ENCODE measurements at places on chromosomes 7 and 10.

GRCh38 chr10:85598646-85599045 is 767.9 kb downstream of the GRID1 start:
- no peak for DNase-seq

DNA sequence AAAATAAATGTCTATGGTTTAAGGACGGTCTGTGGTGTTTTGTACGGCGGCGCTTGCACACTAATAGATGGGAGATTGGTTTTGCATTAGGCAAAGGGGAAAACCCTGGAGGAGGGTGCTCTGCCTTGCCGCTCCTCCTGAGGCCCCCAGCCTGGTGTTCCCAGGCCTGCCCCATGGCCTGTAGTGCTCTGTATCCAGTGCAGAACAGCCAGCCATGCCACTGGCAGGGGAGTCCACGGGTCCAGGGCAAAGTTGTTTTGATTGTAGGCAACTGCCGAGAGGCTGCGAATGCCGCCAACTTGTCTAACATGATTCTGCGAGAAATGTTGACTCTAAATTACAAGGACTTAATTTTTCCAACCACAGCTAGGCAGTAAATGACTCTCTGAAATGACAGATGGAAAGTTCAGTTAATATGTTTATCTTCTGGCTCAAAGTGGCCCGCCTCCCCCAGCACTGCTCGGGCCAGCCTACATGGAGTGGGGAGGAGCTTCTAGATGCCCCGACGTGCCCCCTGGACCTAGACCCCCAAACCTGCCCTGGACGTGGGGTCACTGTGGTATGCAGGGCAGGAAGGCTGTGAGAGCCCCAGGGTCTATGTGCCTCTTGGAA is 104.6 kb upstream of the GDF10 start:
- no peak for DNase-seq

DNA sequence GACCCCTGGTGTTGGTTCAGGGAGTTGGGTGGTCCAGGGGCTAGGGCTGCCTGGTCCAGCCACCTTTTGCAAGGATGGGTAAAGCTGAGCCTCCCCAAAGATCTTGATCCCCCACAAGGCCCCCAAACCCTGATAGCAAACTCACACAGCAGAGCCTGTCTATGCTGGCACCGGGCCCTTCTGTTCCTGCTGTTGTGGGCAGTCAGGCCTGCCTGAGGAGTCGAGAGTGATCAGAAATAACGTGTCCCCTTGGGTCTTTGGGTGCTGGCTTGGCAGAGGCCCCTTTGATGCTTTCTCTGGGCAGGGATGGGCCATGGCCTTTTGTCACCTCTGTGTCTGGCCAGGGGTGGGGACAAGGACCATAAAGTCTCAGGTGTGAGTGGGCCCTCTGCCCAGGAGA is 715 bp upstream of the MUC12 start:
- DNase-seq = no peak

GRCh38 chr10:87552248-87552929 is 47.7 kb downstream of the MINPP1 start:
- DNase-seq = peak; percentile 53

DNA sequence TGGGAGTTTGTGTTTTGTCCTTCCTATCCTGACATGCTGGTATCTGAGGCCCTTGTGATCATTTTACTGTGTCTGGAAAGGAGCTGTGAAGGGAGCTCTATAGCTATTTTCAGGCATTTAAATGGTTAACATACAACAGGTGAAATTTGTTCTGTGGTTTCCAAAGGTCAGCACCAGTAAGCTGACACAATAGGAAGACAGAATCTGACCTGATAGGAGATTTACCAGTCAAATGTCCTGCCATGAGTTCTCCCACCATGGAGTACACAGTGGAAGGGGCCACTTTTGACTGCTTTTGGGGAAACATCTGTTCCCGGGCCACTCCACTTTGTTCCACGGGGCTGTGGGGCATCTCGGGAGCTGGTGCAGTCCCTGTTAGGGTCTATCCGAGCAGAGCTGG is 17.6 kb downstream of the FKBP6 start:
- no peak for DNase-seq

GRCh38 chr10:109967739-109968088 is 40.1 kb upstream of the ADD3 start:
- no peak for DNase-seq

GRCh38 chr7:48048113-48048512 is 12.8 kb downstream of the C7orf57 start:
- DNase-seq = no peak

GRCh38 chr10:80454513-80455460 is 677 bp downstream of the TSPAN14 start:
- peak; percentile 42 for DNase-seq

- no peak for DNase-seq
Measured at GRCh38 chr7:27094304-27095049, 1.3 kb downstream of the HOXA1 start.

- no peak for DNase-seq
Measured at GRCh38 chr7:131879424-131879823, 323.0 kb upstream of the PODXL start.

- no peak for DNase-seq
Measured at GRCh38 chr7:38383281-38383680, 109.8 kb upstream of the TARP start.

DNA sequence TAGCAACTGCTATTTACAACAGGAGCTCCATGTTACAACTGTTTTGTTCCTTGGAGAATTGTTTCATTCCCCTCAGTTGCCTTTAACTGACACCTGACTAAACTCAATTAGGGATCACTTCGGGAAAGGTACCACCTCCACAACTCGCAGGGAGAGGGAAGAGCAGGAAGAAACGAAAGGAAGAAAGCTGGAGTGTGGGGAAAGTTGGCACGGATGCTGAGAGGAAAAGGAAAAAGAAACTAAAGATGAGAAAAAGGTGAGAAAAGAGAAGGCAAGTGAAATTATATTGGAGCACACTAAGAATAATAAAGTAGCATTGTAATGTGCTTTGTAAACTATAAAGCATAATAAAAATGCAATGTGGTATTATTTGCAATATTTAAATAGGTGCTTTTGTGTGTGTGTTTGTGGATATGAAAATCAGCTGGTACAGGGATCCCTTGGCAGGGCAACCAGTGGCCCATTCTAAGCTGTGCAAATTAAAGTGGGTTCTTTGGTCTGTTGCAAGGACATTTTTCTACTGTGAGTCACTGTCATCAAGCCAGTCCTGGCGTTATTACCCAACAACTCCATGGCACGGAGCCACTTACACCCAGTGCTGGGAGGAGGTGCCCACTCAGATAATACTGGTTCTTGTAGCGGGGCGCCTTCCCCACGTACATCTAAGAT is 45.9 kb downstream of the HIPK2 start:
- peak; percentile 83 for DNase-seq

DNA sequence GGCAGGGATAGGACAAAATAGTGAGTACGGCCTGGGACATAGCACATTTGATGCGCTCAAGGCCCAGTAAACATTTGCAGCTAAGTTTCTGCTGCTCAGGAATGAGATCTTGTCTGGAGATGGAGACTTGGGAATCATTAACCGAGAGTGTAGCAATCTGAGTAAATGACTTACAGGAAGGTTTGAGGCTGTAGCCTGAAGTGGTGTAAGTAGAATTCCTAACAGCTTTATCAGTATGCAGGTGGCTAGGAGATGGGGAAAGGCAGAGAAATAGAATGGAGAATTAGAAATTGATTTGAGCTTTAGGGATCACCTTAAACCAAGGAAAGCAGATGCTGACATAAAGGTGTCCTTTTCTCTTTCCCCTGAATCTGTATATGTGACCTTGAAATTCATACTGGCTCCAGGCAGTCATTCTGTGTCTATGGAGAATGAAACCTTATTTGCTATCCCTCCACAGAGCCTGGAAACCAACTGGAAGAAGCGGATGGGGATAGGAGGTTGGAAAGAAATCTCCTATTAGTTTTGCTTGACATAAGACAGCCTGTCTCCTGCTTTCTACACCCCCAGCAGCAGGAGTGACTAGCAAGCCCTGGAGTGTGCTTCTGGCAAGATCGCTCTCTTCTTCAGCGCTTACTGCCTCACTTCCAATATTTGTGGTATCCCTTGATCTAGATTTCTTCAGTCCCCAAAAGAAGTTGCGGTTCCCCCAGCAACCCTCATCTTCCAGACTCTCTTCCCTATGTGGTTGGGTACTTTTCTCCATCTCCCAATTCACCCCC is 6.4 kb upstream of the PON2 start:
- DNase-seq = peak; percentile 58

GRCh38 chr7:110007320-110008063 is 1083.4 kb upstream of the LRRN3 start:
- DNase-seq = no peak

GRCh38 chr10:77360835-77361234 is 276.8 kb downstream of the KCNMA1 start:
- DNase-seq = no peak

GRCh38 chr10:92052088-92052487 is 128.5 kb downstream of the BTAF1 start:
- no peak for DNase-seq

DNA sequence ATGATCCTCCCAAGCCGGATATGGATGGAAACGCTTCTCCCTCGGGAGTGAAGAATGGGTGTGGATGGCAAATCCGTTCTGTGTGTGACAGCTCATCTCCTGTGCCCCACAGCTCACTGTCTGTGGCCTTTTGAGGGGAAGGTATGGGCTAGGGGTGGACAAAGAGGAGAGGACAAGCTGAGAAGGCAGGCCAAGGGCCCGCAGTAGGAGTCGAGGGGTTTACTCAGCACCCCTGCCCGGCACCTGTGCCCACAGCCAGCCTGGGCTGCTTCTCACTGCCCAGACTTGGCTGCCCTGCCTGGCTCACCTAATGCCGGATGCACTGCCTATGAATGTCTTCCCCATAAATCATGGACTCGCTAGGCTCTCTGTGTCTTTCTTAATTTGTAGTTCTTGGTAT is 503.8 kb downstream of the TCERG1L start:
- no peak for DNase-seq

DNA sequence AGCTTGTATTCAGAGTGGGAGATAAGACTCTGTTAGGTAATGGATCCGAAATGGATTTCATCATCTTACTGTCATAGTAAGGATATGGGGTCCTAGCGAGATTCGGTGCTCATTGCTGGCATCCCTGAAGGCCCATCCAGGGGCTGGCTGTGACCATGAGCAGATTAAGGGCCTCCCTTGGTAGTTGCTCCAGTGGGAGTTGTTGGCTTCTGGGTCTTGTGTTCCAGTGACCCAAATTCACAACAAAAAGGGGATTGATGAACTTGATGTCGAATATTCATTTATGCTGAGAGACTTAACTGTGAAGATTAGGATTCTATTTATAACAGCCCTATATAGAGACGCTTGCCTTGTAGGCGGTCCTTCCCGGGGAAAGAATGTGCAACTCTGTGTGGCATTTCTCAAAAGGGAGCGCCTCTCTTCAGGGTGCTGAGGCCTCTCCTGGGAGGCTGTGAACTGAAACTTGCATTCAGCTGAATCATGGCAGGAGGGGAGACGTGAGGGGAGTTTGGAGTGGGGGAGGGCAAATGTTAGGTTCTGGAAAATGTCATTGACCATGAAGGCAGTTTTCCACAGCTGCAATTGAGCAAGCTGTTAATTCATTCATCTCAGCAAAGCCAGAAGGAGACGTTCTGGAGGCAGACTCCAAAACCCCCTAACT is 233.1 kb upstream of the FZD8 start:
- peak; percentile 57 for DNase-seq

- DNase-seq = no peak
Measured at GRCh38 chr10:103767756-103768155, 87.6 kb downstream of the SH3PXD2A start.

- no peak for DNase-seq
Measured at GRCh38 chr7:1859266-1860035, 189.4 kb downstream of the ELFN1 start.

- peak; percentile 40 for DNase-seq
Measured at GRCh38 chr7:49174396-49174795, 250.0 kb downstream of the CDC14C start.

DNA sequence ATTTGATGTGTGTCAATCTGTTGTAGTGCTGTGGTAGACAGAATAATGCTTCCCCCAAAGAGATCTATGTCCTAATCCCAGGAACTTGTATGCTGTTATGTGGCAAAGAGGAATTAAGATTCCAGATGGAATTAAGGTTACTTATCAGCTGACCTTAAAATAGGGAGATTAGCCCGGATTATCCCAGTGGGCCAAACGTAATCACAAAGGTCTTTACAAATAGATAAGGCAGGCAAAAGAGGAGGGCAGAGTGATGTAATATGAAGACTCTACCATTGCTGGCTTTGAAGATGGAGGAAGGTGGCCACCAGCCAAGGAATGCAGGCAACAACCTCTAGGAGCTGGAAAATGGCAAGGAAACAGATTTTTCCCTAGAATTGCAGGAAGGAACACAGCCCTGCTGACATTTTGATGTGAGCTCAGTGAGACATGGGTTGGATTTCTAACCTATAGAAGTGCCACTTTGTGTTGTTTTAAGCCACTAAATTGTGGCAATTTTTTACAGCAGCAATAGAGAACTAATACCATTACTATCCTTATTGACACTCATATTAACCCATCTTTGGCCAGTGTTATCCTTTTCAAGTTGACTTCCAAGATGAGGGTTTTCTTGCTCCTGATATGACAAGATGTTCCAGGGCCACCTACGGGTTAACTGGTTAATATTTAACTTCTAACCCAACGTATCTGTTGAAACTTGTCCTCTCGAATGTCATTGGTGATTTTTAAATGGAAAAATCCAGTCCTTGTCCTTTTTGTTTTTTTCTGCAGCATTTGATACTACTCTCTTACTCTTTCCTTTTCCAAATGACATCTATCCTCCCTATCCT is 29.3 kb downstream of the CYCS start:
- DNase-seq = no peak

DNA sequence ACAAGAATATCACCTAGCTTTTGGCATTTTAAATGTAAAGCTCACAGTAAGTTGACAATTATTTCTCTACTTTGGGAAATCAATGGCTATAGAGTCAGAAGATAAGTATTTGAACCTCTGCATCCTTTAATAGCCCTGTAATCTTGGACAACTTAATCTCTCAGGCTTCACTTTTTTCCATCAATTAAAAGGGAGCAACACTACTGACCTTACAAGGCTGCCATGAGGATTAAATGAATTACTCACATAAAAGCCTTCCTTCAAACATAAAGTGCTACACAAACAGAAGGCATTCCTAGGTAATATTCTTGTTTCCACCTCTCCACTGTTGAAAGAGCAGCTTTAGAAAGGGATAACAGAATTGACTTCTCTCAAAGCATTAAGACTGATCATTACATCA is 266.0 kb downstream of the RNLS start:
- no peak for DNase-seq

GRCh38 chr7:149854611-149855360 is 16.6 kb downstream of the ZNF862 start:
- DNase-seq = peak; percentile 51

DNA sequence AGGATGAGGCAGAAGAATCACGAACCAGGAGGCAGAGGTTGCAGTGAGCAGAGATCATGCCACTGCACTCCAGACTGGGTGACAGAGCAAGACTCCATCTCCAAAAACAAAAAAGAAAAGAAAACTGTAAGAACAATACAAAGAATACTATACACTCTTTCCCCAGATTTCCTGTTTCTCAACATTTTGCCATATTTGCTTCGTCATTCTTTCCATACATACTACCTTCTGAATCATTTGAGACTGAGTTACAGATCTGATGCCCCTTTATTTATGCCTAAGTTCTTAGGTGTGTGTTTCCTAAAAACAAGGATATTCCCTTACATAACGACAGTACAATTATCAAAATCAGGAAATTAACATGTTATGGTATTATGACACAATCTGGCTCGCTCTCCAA is 168.4 kb upstream of the CELF2 start:
- DNase-seq = no peak

Measured in fibroblast of lung (primary cell).